ENCODE measurements at places on chromosomes 3 and 15.

DNA sequence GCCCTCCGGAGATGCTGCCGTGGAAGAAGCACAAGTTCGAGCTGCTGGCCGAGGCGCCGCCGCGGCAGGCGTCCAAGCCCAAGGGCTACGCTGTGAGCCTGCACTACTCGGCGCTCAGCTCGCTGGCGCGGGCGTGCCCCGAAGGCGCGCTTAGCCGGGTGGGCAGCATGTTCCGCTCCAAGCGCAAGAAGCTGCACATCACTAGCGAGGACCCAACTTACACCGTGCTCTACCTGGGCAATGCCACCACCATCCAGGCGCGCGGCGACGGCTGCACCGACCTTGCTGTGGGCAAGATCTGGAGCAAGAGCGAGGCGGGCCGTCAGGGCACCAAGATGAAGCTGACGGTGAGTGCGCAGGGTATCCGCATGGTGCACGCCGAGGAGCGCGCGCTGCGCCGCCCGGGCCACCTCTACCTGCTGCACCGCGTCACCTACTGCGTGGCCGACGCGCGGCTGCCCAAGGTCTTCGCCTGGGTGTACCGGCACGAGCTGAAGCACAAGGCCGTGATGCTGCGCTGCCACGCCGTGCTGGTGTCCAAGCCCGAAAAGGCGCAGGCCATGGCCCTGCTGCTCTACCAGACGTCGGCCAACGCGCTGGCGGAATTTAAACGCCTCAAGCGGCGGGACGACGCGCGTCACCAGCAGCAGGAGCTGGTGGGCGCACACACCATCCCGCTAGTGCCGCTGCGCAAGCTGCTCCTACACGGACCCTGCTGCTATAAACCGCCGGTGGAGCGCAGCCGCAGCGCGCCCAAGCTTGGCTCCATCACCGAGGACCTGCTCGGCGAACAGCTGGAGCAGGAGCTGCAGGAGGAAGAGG is 1.3 kb downstream of the FAM43A start:
- DNase-seq, result no peak

DNA sequence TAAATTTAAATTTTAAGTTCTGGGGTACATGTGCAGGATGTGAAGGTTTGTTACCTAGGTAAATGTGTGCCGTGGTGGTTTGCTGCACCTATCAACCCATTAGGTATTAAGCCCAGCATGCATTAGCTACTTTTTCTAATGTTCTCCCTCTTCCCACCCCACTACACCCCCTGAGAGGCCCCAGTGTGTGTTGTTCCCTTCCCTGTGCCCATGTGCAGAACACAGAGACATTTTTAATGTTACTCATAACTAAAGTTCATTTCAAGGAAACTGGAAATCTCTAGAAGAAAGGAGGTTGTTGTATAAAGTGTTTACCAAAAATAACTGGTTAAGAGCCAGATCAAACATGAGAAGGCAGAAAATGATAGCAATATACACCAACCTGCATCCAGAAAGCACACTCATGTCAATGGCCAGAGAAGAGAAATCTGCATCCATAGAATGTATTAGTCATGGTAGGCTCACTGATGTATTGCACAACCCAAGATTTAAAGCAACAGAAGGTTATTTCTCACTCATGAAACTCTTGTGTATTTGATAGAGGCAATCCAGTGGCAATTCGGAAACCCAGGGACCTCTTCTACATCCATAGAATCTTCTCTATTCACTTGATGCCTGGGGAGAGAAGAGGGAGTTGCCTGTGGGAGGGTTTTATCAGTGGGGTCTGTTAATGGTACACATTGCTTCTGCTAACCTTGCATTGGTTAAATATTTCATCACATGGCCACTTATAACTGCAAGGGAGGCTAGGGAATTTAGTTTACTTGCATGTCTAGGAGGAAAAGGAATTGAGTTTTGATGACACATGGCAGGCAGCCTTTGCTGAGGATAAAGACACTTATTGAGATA is 321.9 kb upstream of the RASGRP1 start:
- no peak for DNase-seq

GRCh38 chr3:131995891-131996290 is 38.9 kb downstream of the CPNE4 start:
- DNase-seq, result no peak

DNA sequence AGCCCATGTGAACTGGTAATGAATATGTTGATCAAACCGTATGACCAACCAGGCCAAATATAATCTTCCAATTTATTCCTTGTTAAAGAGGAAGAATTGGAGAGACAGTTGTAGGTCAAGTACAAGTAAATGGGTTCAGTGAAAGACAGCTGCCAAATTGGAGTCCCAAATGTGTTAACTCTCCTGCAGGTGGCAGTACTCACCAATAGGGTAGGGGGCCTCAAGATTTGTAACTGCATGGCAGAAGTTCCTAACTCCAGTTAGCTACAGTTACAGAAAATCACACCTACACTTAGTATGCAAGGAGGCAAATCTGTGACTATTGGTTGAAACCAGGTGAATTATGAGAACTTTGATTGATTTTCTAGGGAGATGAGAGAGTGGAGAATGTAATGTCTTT is 278.0 kb downstream of the ZBBX start:
- DNase-seq, result no peak

DNA sequence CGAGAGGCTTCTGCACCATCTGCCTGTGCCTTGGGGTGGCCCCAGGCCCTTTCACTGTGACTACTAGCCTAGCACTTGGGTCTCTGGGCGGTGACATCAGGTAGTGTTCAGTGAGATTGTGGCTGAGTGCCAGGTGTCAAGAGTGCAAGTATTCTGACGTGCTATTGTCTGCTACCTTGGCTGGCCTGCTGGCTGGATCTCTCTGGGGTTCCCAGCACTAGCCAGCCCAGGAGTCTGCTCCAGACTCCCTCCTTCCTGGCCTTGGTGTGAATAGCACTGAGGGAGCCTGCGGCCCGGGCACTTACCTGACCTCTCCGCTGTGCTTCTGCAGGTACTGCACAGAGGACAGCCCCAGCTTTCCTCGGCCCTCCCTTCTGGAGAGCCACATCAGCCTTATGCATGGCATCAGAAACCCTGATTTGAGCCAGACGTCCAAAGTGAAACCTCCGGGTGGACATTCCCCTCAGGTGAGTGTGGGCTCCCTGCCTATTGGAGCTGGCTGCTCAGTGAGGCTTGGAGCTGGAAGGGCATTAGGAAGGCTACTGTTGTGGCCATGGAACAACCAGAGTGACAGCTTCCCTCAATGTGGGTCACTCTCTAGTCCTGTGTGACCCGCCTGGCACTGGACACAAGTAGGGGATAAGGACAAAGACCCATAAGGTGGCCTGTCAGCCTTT is 17.5 kb upstream of the ALPK3 start:
- peak; percentile 89 for DNase-seq

DNA sequence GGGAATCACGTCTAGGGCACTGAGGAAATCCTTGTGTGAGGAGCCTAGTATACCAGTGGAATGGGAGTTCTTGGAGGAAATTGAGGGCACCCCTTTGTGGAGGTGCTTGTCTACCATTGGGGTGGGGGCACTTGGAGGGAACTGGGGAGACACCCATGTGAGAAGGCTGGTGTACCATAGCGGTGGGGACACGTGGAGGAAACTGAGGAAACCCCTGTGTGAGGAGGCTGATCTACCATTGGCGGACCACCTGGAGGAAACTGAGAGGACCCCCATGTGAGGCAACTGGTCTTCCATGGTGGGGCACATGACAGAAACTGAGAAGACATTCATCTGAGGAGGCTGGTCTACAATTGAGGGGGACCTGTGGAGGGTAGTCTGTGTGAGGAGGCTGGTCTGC is 164.5 kb downstream of the FBLN2 start:
- DNase-seq, result peak; percentile 27

GRCh38 chr15:44231842-44232241 is 36.8 kb upstream of the FRMD5 start:
- DNase-seq, result no peak

GRCh38 chr15:63212050-63213004 is 22.9 kb downstream of the RAB8B start:
- no peak for DNase-seq

DNA sequence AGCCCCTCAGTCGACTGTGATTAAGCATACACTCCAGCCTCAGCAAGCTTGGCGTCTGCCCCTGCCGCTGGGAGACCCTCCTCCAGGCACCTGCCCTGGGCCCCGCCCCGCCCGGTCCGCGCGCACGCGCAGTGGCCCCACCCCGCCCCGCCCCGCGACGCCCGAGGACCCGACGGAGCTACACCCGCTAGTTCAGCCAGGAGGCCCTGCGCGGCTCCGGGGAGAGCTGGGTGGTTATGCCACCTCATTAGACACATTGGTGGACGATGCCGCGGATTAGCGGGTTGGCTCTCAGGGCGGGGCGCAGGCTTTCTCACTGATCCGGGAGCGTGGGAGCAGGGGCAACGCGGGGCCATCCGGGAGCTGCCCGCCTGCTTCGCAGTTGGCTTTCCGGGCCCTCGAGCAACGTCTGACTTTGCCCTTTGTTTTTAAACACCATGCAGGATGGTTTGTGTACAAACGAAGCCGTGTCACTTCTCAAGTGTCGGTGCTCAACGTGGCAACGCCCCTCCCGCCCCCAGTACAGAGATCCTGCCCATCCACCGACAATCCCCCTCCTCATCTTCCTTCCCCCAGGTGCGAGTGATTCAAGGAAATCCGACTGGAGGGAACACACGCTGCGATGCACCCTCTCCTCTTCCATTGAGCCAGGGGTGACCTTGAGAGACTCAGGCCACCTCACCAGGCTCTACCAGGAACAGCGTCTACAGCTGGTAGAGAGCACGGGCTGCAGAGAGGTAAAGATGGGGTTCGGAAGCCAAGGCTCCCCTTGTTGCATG is 109.3 kb downstream of the SHQ1 start:
- no peak for DNase-seq

GRCh38 chr3:99843590-99844258 is 26.1 kb downstream of the CMSS1 start:
- DNase-seq, result no peak

DNA sequence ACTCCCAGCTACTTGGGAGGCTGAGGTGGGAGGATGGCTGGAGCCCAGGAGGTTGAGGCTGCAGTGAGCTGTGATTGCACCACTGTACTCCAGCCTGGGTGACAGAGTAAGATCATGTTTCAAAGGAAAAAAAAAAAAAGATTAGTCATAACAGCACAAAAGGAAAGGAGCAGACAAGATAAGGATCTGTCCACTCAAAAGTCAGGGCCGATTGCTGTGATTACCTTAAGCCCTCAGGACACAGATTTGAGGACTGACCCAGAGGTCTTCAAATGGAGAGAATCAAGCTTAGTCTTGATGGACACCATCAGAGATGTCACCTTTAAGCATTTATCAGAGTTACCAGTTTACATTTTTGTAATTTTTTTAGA is 23.9 kb upstream of the HEG1 start:
- DNase-seq, result no peak

DNA sequence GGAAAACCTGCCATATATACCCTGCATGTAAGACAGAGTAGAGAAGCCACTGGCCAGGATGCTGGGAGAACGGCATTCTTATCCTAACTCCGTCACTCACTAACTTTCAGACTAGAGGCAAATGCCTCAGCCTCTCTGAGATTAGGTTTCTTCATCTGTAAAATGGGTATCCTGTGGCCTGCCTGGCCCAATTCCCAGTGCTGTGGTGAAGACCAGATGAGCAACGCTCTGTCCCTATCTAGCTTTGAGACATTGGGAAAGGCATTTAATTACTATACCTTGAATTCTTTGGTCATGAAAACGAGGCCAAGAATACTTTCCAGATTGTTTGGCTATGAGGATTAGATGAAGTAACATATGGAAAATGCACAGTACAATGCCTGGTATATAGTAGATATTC is 35.9 kb downstream of the CEMIP start:
- no peak for DNase-seq

GRCh38 chr3:40312661-40313226 is 3.2 kb downstream of the EIF1B start:
- no peak for DNase-seq

DNA sequence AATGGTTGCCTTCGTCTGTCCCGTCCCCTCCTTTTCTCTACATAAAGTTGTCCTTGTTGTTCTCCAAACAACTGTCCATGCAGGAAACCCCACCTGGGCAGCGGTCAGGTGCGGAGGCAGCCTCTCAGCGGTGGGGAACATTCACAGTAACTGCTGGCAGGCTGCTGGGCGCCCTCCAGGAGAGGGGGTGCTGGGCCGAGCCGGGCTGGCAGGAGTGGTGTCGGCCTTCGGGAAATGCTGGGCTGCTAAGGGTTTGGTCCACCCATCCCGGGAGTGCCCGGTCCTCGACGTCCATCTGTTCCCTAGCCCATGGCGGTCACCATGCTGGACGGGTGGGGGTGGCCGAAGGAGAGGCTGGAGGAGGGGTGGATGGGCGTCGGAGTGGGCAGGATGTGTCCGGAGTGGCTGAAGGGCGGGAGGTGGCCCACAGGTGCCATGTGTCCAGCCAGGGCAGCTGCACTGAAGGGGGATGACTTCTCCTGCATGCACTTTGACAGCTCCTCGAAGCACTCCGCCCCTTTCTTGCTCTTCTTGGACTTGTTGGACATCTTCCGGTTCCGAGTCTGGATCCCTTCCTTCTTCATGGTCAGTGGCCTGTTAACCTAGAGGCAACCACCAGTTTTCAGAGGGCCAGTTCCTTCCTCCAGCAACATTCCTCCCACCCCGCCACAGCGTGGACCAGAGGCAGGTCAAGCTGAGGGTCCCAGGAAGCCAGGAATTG is 12.1 kb downstream of the GATA2 start:
- no peak for DNase-seq

GRCh38 chr3:88732186-88732585 is 375.2 kb upstream of the EPHA3 start:
- no peak for DNase-seq

DNA sequence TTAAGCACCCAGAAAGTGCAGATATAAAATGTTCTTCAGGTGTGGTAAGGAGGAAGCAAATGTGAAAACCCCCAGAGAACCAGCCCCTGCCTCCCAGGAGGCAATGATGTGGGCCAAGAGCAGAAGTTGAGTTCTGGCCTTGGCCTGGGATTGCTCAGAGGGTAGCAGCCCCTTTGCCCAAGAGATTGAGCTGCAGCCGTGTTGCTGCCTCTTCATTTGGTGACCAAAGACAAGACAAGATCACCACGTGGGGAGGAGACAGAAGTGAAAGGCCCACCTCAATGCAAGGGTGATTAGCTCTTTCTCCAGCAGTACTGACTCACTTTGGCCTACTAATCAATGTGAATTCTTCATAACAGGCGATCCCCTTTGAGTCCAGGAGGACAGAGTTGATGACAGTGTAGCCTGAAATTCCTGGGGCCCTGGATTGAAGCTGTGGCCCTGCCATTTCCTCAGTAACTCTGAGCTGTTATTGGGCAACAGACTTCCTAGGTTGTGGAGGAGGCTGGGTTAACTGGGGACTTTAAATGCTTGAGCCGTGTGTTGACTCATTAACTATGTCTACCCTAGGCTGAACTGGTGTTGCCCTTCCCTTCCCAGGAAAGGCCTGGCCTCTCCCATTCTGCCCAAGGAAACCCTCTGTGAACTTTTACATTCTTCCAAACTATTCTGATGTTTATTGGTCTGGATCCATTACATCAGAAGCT is 86.5 kb downstream of the ST6GAL1 start:
- DNase-seq, result no peak

GRCh38 chr3:149936812-149937230 is 33.9 kb downstream of the PFN2 start:
- DNase-seq, result peak; percentile 57
